ENCODE measurements at places on chromosomes 3 and 15.

DNA sequence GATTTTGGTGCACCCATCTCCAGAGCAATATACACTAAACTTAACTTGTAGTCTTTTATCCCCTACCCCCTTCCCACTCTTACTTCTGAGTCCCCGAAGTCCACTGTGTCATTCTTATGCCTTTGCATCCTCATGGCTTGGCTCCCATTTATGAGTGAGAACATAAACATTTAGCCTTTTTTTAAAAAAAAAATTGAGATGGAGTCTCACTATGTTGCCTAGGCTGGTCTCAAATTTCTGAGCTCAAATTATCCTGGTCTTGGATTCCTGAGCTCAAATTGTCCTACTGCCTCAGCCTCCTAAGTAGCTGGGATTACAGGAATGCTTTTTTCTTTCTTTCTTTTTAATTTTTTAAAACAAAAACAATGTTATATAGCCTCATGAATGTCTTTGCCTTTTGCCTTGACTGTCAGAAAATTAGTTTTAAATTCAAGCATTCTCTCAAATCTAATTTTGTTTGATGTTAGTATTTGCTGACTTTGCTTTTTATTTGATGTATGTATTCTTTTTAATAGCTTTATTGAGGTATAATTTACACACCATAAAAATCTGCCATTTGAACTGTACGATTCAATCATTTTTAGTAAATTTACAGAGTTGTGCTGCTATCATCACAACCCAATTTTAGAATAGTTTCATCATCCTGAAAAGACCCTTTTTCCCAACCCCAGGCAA lies 46.9 kb downstream of the NFKBIZ start:
- DNase-seq = no peak

- DNase-seq = no peak
These were observed 249.9 kb downstream of the OPA1 start for GRCh38 chr3:193842832-193843473.

DNA sequence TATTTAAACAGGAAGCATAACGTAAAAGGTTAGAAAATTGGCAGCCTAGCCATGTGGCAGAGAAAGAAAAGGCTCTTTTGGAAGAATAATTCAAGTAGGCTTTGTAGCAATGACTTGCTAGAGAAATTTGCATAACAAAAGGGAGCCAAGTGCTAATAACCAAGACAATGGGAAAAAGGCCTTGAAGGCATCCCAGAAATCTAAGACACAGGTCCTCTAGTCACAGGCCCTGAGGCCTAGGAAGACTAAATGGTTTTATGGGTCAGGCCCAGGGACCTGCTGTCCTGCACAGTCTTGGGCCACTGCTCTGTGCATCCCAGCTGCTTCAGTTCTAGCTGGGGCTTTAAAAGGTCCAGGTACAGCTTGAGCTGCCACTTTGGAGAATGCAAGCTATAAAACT lies 78.5 kb downstream of the FGF7 start:
- no peak for DNase-seq

- no peak for DNase-seq
These were observed 1129.6 kb upstream of the GBE1 start for GRCh38 chr3:82891028-82891427.

GRCh38 chr3:10149226-10149625 lies 7.6 kb downstream of the VHL start:
- DNase-seq = no peak

GRCh38 chr15:48411971-48412591 lies 80.9 kb downstream of the DUT start:
- peak; percentile 81 for DNase-seq

DNA sequence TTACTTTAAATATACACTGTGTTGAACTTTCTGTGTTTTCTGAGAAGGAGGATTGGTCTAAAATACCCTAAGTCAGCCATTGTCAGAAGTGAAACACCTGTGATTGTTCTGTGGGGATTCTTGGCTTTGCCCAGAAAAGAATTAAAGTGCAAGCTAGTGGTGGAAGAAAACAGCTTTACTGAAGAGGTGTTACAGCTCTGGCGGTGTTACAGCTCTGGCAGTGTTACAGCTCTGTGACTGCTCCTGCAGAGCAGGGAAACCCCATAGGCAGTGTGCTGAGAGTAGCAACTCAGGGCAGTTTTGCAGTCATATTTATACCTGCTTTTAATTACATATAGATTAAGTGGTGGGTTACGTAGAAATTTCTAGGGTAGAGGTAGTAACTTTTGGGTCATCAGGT lies 66.6 kb downstream of the C3orf20 start:
- DNase-seq = no peak

- DNase-seq = no peak
These were observed 747.5 kb downstream of the NR2F2 start for GRCh38 chr15:97077975-97078374.

GRCh38 chr15:96565266-96565665 lies 234.8 kb downstream of the NR2F2 start:
- no peak for DNase-seq

- no peak for DNase-seq
These were observed 1.8 kb upstream of the YEATS2 start for GRCh38 chr3:183695569-183696364.

Measured in GM04503 (cell line).